ENCODE measurements at places on chromosomes 4 and X.
A peak's percentile ranks its signal among the peaks of the same experiment; 100 is the strongest.

DNA sequence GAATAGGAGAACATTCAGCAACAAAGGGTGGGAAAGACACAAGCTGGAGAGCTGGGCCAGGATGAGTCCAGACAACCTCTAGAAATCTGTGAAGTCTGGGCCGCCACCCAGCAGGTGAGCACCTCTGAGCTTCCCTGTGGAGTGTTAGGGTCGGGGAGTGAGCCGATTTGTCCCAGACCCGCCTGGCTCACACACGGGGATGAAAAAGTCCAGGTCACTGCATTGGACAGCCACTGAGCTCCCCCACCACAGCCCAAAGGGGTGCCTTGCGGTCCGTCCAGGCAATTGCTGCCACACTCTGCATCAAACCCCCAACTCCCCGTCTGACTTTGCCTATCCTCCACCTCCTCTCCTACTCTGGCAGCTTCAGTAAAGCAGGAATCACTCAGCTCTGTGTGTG, 38.7 kb downstream of the NHSL2 start:
- DNase-seq = no peak

DNA sequence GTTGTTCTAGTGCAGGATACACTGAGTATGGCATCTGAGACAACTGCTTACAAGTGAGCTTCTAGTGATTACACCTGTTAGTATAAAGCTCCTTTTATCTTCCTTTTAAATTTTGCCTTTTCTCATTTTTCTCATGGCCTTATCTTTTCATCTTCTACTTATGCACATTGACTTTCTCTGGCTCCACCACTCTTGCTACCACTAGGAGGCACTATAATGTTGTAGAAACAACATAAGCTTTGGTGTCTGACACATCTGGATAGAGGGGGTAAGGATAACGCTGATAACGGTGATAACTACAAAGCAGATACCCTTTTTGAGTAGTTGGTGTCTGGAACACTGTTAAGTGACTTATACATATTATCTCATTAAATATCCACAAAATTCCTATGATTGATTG, 187.4 kb upstream of the TEX13C start:
- no peak for DNase-seq

DNA sequence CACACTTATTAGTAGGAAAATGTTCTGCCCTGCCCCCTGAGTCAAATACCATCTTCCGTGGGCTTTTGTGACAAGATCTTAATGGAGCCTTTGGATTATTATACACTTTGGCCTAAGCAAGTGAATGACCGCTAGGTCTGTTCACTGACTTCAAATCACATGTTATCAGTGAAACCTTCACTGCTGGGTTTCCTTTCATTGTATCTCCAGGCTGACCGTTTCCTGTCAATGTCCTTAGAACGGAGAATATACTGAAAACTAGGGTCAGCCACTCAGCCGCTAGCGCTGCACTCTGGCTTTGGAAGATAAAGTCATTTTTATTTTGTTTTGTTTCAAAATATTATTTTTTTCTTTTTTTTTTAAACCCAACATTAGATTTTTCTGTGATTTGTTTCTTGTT, 107.0 kb upstream of the TLL1 start:
- no peak for DNase-seq

DNA sequence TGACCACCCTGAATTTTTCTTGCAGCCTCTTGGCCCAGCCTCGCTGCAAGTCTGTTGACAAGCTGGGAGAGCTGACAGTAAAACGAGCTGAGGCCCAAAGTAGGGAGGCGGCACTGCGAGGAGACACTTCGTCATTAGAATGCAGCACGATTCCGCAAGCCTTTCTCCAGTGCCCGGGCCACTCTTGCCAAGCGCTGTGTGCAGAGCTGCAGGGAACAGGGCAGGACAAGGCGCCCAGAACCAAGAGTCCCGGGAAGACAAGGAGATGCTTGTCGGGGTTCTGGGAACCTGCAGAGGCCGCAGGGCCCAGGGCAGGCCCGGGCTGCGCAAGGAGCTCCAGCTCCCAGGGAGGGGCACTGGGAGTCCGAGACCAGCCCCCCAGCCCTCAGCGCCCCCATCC, 187.1 kb downstream of the BCOR start:
- no peak for DNase-seq

GRCh38 chrX:29858714-29859113, 356.6 kb upstream of the MAGEB2 start:
- no peak for DNase-seq

GRCh38 chr4:165381821-165382373, 3.1 kb downstream of the CPE start:
- peak; percentile 72 for DNase-seq

GRCh38 chrX:65679071-65679540, 11.7 kb downstream of the MSN start:
- no peak for DNase-seq

- no peak for DNase-seq
These were observed 18.2 kb upstream of the PLAC1 start for GRCh38 chrX:134676436-134676835.

DNA sequence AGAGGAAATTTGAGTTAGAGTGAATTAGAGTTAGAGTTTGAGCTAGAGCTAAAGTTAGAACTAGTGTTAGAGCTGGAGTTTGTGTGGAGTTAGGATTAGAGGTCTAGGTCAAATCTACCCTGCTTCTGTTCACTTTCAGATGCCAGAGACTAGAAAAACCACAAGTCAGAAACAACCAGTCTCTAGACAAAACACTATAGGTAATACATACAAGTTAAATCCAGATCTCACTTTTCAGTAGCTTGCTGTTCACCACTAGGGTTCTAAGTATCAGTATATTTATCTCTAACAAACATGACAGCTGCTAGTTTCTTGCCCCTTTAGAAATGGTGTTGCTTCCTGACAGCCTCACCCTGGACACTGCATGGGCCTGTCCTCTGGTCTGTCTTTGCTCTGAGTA, 300.7 kb downstream of the ARAP2 start:
- no peak for DNase-seq

DNA sequence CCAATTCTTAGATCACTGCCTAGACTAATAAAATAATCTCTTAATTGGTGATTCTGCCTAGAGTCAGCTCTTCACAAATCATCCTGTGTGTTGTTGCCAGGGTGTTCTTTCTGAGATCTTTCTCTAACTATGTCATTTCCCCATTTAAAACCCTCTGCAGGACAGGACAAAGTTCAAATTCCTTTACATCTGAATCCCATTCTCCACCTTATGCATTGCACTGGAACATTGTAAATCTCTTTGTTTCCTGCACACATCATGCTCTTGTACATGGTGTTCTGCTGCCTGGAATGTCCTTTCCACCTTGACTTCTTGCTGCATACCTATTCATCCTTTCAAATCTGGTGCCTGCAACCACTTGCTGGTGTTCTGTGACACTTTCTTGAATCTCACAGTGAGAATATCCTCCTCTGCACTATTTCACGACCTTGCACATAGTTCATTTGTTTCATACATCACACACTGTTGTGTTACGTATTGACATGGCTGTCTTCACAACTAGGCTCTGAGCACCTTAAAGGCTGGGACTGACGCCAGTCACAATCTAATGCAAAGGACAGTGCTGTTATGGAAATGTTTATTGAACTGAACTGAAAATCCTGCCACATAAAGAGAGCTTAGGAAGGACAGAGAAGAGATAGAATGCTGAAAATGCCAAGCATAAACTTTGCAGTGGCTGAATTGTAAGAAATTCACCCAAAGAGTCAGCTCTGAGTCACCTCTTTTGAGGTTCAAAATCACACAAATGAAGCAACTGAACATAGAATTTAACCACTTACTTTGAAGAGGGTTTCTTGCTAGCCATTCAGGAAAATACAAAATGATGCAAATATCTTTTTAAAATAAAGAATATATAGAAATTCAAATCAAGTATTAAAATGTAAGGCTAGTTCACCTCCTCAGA, 26.4 kb upstream of the SMIM14 start:
- no peak for DNase-seq

DNA sequence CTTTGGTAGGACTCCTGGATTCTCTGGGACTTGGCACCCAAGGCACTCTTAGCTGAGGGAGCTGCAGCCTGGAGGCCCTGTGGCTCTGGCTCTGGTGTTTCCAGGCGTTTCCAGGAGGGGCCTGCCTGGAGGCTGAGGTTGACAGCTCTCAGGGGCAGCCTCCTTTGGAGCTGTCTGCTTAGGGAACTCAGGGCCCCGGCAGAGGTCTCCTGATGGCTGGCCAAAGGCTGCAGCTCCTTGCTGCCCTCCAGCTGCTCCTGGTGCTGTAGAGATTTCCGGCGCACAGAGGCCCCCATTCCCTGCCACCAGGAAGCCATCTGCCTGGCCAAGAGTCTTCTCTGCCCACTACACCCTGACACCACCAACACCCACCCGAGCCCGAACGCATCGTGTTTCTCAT, 25.3 kb upstream of the ARHGEF38 start:
- no peak for DNase-seq

- no peak for DNase-seq
These were observed 1060.2 kb downstream of the TECRL start for GRCh38 chr4:63348735-63349673.

DNA sequence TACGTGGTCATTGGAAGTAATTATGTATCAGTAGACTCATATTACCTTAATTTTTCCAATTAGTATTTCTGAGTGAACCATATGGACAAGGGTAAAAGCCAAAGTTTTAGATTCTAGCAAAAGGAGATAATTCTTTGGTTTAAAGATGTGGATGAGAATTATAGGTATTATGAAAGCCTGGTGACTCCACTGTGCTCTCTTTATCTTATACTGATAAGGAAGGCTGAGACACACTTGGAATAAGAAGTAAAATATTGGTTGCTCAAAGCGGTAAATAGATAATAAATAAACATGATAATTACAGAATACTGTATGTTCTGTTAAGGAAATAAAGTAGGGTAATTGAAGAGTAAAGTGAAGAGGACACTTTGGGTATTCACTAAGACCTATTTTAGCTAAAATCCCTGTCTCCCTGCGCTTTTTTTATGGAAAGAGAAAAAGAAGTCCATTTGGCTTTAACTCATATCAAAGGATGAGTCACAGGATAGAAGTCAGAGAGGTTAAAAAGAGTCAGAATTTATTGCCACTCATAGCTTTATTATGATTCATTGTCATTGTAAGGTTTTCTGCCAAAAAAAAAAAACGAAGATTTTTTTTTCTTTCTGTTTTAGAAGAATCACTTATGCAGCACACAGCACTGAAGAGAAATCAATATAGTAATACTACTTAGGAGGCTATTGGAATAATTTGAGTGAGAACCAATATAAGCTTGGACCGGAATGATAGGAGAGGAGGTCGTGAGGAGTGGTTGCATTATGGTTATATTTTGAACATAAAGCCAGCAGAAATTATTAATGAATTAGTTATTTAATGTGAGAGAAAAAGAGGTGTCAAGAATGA, 2463.1 kb downstream of the ARAP2 start:
- no peak for DNase-seq

DNA sequence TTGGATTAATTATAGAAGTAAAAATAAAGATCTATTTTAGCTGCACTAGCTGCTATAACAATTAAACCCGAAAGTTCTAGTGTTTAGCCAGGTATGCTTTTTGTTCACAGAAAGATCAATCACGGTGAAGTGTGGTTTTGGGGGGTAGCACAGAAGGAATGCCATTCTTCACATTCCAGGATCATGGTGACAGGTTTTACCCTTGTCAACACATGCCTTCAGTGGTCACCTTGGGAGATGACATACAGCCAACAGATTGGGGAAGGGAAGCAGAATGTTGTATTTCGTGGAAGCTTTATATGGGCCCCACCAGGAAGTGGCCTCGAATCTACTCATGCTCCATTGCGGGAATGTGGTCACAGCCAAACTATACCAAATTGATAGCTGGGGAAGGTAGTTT, 753.6 kb downstream of the RAPGEF2 start:
- DNase-seq = no peak

GRCh38 chrX:154515090-154515965, 704 bp downstream of the FAM3A start:
- no peak for DNase-seq

DNA sequence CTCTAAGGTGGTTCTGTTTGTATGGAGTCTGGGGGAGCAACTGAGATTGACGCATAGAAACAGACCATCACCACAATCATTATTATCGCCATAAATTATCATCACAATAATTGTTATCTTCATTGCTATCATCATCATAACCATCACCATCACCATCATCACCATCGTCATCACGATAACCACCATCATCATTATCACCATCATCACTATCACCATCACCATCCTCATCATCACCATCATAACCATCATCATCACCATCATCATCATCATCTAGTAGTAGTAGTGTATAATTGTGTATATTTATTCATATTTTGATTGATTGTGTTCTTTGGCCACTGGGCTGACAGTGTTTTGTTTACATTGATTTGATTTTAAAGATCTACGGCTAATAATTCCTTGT, 95.7 kb downstream of the NLGN4X start:
- DNase-seq = no peak

DNA sequence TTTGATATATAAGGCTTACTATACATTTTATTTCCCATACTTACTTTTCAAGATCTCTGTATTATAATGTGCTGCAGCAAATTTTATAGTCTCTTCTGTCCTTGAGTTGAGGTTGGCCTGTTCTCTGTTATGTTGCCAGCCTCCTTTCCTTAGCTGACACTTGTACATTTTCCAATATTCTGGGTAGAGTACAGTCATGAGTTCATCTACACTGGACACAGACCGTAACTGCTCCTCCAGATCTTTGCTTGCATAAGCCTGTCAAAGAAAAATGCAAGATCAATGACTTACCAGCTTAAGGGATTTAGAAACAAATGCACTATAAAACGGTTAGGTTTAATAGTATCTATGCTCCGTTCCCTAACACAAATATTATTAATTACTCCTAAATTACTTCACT, 63.2 kb downstream of the VEGFC start:
- DNase-seq = no peak

- no peak for DNase-seq
These were observed 20.3 kb upstream of the LSM6 start for GRCh38 chr4:146155152-146155724.

GRCh38 chrX:154378059-154378798, 866 bp upstream of the EMD start:
- DNase-seq = peak; percentile 80

DNA sequence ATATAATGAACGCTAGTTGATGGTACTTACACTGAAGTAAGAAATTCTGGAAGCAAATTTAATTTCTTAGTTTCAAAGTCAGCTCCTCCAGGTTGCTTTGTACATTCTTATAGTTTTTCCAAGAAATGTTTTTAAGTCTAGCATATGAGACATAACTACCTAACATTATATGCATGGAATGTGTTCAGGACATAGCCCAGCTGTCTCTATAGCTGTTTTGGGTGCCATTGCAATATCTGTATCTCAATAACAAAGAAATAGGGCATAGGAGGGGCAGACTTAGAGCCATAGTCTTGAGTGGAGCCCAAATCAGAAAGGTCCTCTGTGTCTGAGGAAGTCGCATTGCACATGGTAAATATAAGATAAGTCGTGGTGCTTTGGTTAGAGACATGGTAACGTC, 143.4 kb downstream of the CBR4 start:
- DNase-seq = no peak

DNA sequence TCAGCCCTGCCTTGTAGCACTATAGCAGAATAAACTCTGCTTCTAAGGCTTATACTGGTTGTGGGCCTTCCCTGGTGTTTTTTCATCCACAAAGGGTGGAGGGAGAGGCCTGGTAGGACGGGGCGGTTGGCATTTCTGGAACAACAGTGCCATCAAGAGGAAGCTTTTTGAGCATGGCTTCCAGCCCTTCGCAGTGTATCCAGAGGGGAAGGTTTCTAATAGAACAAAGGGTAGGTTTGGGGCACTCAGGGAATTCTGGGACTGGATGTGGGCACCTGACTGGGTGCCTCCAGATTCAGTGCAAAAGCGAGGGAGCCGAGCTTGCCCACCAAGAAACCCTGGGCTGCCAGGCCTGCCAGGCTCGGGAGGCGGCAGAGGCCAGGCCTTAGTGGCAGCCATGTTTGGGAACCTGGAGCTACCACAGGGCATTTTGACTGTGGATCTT, 229.6 kb upstream of the AGTR2 start:
- DNase-seq = peak; percentile 93

- DNase-seq = no peak
These were observed at the start of gene PASD1 for GRCh38 chrX:151563449-151563848. TSS of gene PASD1 (plus strand) at chrX:151563675. CDS start at chrX:151601554, 37,879 bp downstream.
